ENCODE measurements at places on chromosomes 12 and 14.

DNA sequence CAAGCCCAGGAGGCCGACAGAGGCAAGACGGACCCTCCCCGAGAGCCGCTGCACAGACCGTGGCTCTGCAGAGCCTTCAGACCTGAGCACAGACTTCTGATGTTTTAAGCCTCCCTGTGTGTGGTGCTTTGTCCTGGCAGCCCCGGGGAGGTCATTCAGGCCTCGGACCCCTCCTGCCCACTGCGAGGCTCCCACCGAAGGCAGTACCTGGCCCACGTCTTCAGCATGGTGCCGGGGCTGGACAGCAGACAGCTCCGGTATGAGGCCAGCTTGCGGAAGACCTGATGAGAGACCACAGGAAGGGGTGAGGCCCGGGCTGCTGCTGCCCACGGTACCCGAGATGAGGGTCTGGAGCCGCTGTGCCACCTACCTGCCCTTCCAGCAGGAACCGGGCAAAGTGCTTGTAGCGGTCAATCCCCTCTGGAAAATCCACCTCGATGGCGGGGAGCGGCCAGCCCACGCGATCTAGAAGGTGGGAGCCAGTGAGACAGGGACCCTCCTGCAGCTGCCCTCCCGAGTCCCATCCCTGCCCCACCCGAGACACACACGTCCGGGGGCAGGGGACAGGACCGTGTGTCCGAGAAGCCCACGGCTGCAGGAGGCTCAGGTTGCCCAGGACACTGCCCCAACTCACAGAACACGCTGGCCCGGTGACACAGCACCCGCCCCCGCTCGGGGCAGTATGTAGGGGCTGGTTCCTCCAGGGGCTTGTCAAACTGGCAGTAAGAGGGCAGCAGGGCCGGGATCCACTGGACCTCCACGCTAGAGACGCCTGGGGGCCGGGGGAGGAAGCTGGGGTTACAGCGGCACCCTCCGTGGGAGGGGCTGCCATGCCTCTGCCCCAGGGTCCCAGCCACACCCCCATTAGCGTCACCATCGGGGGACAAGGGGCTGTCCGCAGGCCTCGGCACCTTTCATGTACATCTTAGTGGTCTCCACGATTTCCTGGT, 35.6 kb upstream of the UBC start:
- no peak for DNase-seq

DNA sequence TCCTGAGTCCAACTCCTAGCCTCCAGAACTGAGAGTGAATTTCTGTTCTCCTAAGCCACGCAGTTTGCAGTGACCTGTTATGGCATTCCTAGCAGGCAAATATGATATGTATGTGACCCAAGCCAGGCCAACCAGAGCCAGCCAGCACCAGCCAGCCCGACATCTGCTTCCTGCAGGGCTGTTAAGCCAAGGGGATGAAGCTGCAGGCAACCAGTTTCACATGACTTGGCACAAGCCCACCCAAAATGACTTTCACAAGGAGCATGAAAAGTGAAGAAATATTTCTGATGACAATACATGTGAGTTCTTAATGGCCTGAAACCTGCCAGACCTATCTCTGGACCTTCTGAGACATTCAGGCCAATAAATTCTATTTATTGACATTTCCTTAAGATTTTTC, 68.1 kb downstream of the ITPK1 start:
- no peak for DNase-seq

- peak; percentile 31 for DNase-seq
Observed at GRCh38 chr12:123269896-123270213, 1.8 kb downstream of the CDK2AP1 start.

- no peak for DNase-seq
Observed at GRCh38 chr14:51855234-51855633, 5.2 kb upstream of the GNG2 start.

GRCh38 chr12:48815126-48816110, 2.9 kb upstream of the CACNB3 start:
- DNase-seq: peak; percentile 60

- no peak for DNase-seq
Observed at GRCh38 chr14:94486883-94487282, 10.9 kb upstream of the SERPINA9 start.

DNA sequence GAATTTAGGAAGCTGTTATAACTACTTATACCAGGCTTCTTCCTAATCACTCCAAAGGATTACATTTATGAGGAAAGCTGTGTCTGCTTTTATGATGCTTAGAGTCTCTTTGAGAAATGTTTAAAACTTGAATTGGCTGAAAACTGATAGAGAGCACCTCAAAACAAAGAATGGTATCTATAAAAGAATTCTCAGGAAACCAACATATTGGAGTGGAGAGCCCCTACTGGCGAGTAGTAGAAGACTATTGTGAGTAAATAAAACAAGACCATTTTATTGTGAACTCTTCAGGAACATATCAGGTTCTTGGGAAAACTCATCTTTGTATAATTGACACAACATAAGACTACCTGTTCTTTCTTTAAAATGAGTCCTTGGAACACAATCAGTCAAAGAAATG, 578.6 kb downstream of the RERGL start:
- no peak for DNase-seq

DNA sequence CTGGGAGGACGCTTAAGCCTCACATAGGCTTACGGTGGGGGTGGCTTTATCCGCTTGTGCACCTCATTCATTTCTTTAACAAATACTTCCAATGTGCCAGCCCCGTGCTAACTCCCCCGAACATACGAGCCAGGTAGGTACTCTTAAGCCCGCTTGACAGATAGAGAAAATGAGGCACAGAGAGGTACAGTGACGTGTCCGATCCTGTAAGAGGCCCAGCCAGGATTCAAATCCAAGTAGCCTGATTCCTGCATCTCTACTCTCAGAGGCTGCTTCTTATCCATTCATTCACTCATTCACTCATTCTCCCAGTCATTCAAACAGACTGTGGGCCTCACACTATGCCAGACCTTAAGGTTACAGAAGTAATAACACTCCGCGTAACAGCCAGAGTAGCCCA, 477 bp downstream of the OAS3 start:
- DNase-seq: no peak

GRCh38 chr12:2895051-2895451, 4.4 kb downstream of the TULP3 start:
- DNase-seq: no peak

- no peak for DNase-seq
Observed at GRCh38 chr12:9052610-9053009, 63.1 kb downstream of the A2M start.

GRCh38 chr12:53004178-53004577, 2.1 kb upstream of the EIF4B start:
- DNase-seq: no peak

DNA sequence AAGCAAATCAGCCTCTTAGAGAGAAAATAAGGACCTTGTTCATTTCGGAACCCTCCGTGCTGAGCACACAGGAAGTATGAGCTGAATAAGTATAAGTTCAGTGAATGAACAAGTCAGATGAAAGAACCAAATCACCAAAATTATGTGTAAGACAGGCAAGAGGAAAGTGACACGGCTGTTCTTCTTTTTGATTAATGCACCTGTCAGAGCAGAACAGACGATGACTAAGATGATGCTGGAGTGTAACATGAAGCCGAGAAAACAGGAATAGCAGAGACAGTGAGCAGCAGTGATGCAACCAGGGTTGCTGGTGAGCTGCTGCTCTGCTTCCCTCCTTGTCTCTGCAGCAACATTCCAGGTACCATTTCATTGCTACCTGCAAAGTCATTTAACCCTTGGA, 861.1 kb downstream of the GALC start:
- DNase-seq: no peak

GRCh38 chr12:124762791-124763593, 100.7 kb downstream of the SCARB1 start:
- DNase-seq: no peak

DNA sequence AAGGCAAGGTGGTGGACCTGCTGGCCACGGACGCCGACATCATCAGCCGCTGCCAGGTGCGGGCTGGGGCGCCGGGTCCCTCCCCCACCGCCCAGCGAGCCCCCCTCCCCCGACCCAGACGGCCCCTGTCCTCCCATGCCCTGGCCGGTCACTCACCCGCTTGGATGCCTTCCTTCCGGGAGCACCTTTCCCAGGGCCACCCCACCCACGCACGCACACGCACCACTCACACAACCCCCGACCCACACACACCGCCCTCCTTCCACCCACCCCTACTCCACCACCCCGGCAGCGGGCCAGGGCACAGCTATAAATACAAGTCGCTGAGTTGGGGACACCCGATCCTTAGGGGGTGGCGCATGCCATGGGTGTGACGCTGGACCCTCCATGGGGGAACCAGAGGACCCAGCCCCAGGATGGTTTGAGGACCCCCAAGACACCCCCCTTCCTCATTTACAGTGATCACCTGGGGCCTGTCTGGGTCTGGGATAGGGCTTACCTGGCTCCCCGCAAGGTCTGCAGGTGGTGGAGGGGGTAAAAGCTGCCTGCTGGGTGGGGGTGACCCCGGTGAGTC, 465 bp downstream of the ADSS1 start:
- DNase-seq: peak; percentile 50

- no peak for DNase-seq
Observed at GRCh38 chr14:24063263-24063836, 8.0 kb upstream of the CPNE6 start.

- DNase-seq: no peak
Observed at GRCh38 chr14:34030864-34031263, 80.0 kb upstream of the EGLN3 start.

DNA sequence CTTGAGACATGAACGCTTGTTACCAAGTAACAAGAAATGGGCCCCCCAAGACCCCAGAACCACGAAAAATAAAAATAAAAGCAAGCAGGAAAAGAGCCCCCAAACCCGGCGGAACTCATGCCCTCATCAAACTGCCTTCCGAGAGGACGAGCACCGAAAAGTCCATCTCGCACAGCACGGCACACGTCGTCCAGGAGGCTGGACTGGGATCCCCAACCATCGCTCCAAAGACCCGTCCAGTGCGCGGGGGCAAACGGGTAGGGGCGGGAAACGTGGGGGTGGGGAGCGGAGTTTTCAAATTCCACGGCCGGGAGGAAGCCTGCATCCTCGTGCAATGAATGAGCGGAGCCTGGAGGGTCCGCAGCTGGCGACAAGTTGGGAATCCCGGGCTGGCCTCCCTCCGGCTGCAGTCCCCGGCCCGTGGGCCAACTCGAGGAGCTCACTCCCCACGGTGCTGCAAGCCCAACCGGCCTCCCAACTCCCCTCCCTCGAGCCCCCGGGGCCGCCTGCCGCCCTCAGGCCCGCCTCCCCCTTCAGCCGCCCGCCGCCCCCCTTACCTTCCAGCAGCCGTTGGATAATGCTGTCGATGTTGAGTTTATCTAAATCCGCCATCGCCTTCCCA, 484 bp downstream of the PPP1CC start:
- no peak for DNase-seq
